Stimulated activated CD8-positive, alpha-beta memory T cell treated with anti-CD3 and anti-CD28 coated beads, Interleukin-2, amount 100 ng/mL, for 48 hours (primary cell): ENCODE measurements at places on chromosomes 6 and 20.

DNA sequence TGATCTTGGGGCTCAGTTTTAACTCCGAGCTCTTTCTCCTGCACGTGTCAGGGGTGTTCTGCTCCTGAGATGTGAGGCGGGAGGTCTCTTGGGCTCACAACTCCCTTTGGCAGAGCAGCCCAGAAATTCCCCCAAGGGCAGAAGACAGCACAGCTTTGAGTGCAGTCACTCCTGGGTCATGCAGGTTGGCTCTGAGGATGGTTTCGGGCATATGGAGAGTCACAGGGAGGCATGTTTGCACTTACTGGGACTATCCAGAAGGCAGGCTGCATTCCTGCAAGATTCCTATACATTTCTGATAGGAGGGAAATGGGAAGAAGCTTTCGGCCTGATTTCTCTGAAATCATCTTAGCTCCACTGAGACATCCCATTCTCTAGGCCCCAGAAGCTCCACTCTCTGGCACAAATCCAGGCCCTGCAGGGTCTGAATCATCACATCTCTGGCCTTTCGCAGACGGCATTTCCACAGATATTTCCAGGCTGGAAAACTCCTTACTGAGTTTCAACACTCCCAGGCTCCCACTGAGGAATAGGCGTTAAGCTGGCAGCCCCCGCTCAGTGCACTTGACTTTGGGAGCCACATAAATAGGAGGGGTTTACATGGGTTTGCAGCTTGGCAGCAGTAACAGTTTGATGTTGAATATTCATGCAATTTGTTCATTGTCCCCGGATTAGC, 39.7 kb downstream of the AGPAT4 start:
- no peak for DNase-seq

DNA sequence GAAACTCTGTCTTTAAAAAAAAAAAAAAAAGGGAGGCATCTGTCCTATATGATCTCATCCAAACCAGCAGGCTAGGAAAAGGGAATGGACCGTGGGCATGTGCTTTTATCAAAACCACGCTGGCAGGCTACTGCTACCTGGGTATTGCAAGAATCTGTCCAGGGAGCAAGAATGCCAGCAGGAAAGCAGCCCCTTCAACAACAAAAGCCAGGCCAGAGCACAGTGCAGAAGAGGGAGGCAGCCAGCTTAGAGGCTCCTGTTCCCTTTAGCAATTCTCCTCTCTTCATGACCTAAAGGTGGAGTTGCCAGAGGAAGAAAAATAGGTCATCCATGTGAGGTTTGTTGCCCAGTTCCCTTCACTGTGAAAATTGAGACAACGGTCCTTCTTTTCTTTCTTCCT, 18.2 kb downstream of the TBC1D20 start:
- DNase-seq: no peak

DNA sequence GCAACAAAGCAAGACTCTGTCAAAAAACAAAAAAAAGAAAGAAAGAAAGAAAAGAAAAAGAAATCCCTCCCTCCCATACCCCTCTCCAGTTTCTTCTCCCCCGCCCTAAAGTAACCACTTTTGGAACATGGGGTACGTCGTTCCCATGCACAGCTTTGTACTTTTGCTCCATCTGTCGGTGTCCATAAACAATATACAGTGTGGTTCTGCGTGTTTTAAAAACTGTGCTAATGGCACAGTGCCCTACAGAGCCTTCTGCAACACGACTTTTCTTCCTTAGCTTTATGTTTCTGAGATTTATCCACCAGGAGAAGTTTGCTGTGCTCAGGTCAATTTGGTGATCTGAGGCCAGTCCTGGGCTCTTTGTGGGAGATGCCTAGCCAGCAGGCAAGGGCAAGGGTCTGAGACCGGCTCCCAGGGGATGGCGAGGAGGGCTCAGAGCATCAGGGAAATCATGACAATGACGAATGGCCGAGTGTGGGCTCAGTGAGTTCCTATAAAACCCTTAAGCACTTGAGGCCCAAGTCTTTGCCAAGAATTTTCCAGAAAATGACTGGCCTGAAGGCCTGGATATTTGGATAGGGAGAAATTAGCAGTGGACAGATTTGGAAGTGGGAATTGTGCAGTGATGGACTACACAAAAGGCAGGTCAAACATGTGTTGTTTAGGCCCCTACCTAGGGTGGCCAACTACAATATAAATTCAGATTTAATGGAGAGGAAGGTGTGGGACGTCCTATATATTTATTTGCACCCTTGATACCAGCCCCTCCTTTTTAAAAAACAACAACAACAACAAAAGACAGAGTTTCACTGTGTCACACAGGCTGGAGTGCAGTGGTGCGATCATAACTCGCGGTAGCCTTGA, 1.9 kb upstream of the BCAS4 start:
- no peak for DNase-seq

- no peak for DNase-seq
Measured at GRCh38 chr6:79225717-79226599, 8.5 kb downstream of the HMGN3 start.

GRCh38 chr6:6942831-6943230, 164.9 kb upstream of the RREB1 start:
- no peak for DNase-seq

GRCh38 chr6:51842061-51842803, 245.2 kb downstream of the PKHD1 start:
- no peak for DNase-seq
